ENCODE measurements at places on chromosomes 12 and 14.

DNA sequence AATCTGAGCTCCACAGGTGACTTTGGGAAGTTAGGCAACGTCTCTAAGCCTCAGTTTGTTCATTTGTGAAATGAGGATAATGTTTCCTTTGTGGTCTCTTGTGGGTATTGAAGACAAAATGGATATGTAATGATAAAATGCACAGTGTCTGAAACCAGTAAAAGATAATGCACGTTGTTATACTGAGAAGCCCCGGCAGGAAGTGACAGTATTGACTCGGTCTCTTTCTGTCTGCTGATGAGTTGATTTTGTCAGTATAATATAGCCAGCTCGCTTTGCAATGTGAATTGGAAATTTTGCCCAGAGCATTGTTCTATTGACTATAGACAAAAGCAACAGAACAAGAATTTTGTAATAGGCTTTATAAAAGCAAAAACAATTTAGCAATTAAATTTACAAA, 49.2 kb upstream of the SLC38A1 start:
- no peak overlapping the region for H3K4me3 ChIP-seq
- no peaks in the 10 kb centered on the region for H3K4me1 ChIP-seq
- no peak for DNase-seq
- H3K27me3 ChIP-seq, result no peaks in the 10 kb centered on the region
- H3K36me3 ChIP-seq, result no peaks in the 10 kb centered on the region
- H3K27ac ChIP-seq, result no peak overlapping the region

DNA sequence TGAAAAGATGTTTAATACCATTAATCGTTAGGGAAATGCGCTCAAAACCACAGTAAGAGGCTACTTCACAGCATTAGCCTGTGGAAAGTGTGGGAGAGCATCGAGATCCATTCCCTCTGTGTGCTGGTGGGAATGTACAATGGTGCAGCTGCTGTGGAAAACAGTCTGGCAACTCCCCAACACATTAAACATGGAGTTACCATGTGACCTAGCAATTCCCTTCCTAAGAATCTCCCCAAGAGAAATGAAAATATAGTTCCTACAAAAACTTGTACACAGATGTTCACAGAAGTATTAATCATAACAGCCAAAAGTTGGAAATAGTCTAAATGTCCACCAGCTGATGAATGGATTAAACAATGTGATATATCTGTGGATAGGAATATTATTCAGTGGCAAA, 23.8 kb downstream of the MLXIP start:
- no peaks in the 10 kb centered on the region for H3K27me3 ChIP-seq
- no peak overlapping the region for H3K4me3 ChIP-seq
- no peak for DNase-seq
- peaks cover 12% of the 10 kb centered on the region for H3K4me1 ChIP-seq

- DNase-seq, result no peak
- no peaks in the 10 kb centered on the region for H3K4me1 ChIP-seq
- H3K36me3 ChIP-seq, result no peaks in the 10 kb centered on the region
Measured at GRCh38 chr12:91267039-91267438, 84.4 kb upstream of the DCN start.

DNA sequence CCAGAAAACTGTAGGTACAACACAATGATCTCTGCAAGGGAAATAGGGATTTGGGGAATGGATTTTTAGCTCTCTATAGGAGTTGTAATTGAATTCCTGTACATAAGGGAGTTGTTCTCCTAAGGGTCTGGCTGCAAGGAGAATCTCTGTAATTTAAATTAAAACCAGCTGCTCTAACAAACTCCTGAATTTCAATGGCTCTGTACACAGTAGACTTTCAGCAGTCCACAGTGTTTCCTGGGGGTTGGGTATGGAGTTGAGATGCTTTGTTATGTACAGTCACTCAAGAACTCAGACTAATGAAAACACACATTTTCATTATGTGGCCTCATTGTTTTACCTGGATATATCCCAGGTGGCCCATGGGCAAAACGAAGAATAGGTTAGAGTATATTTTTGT, 93.2 kb downstream of the NAV3 start:
- H3K36me3 ChIP-seq, result no peaks in the 10 kb centered on the region
- H3K4me1 ChIP-seq, result peaks cover 7% of the 10 kb centered on the region
- H3K27ac ChIP-seq, result no peak overlapping the region
- H3K27me3 ChIP-seq, result no peaks in the 10 kb centered on the region
- no peak for DNase-seq

GRCh38 chr14:50601394-50601793, 41.4 kb downstream of the ATL1 start:
- peaks cover 19% of the 10 kb centered on the region for H3K4me1 ChIP-seq
- H3K4me3 ChIP-seq, result no peak overlapping the region
- no peak for DNase-seq
- no peaks in the 10 kb centered on the region for H3K36me3 ChIP-seq
- H3K27me3 ChIP-seq, result no peaks in the 10 kb centered on the region

DNA sequence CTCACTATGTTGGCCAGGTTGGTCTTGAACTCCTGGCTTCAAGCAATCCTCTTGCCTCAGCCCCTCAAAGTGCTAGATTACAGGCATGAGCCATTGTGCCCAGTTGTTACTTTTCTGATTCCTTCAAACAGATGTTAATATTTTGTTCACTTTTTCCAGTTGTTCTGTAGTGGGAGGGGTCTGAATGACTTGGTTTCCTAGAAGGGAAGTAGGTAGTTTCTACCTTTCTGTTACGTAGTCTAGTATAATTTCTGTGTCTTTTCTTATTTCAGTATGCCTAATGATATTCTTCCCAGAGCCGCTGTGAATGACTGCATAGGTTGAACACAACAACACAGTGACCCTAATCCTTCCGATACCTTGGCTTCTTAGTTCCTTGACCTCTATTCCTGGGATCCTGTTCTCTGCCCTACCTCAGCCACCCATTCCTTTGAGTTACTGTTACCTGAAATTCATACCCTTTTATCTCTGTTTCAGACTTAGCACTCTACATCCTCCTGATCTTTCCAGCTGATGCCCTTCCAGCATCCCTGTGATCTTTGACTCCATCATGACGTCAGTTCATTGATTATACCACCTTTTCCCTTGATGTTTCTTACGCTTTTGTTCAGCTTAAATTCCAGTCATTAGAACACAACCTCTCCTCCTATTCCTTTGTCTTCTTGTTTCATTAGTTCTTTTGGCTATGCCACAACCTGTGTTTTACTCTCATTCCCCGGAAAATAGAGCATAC, 33.3 kb downstream of the RCOR1 start:
- no peaks in the 10 kb centered on the region for H3K27me3 ChIP-seq
- no peak for DNase-seq
- H3K27ac ChIP-seq, result no peak overlapping the region
- H3K36me3 ChIP-seq, result no peaks in the 10 kb centered on the region
- H3K4me1 ChIP-seq, result peaks cover 19% of the 10 kb centered on the region
